ENCODE measurements at places on chromosomes 2 and 18. TPM values are rescaled to one million over a fixed set of nuclear protein-coding genes. Genes with fewer than 3 reads are reported as not detected.

DNA sequence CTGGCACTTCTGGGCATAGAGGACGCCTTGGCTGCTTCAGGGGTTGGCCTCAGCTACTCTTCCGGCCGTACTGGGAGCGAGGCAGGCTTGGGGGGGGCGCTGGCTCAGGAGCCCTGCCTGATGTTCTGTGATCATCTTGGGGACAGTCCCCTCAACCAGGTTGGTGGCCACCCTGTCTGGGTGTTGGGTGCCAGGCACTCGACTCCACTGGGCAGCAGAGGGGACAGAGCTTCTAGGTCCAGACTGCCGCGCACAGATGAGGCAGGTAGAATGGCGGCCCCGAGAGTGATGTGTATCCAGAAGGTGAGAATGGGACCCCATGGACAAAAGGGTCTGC lies 84.9 kb downstream of the ASB1 start:
- DNase-seq, result no peak

DNA sequence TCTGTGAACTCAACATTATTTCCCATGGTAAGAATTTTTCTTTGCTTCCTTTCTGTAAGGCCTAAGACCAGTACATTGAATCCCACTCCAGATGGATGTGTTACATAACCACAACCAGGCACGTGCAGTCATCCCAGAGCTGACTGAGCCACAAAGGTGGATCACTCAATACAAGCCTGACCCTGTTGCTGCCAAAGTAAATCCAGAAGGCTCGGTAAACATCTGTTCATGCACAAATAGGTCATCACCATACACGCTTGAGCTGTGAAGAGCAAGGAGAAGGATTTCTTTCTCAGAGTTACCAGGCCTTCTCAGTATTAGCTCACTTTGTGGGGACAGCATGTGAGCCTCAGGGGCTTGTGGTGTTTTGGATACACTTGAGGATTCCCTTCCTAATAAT lies 791.4 kb upstream of the FANCL start:
- DNase-seq, result no peak

GRCh38 chr2:85807756-85808155 lies 54.0 kb downstream of the ATOH8 start:
- DNase-seq, result no peak

Gene PRSS56
- total RNA-seq, result not detected

Gene ATF2
- total RNA-seq, result 55.8 TPM

GRCh38 chr2:85327160-85327821 lies 498 bp downstream of the TGOLN2 start:
- no peak for DNase-seq

DNA sequence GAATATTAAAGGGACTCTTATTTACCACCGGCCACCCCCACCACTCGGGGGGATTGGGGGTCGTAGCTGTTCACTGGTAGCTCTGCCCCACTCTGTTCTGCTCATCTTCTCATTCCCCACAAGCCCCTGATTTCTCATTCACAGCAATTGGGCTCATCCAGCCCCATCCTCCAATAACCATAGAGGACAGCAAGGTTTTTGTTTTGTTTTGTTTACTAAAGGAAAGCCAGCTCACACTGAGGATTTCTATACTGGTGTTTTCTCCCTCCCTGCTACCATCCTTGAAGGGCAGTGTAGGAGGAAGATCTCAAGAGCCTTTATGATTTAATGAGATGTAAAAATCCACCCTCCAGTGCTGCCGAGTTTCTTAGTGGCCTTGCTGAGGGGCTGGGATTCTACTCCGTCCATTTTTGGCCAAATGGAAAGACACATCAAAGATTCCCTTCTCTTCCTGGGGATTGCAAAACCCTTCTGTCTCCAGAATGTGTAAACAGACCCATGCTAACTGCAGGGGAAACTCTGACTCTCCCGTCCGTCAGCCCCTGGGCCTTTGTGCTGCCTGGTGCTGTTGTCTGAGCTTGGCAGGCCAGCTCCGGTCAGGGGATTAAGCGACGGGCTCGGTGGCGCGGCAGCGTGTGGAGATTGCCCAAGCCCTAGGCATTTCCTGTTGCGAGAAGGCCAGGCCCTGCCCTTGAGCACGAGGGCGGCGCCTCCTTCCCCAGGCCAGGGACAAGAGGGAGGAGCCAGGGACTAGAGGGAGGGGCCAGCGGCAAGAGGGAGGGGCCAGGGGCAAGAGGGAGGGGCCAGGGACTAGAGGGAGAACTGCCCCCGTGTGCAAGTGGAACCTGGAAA lies 165.0 kb downstream of the ANTXR1 start:
- peak; percentile 84 for DNase-seq

DNA sequence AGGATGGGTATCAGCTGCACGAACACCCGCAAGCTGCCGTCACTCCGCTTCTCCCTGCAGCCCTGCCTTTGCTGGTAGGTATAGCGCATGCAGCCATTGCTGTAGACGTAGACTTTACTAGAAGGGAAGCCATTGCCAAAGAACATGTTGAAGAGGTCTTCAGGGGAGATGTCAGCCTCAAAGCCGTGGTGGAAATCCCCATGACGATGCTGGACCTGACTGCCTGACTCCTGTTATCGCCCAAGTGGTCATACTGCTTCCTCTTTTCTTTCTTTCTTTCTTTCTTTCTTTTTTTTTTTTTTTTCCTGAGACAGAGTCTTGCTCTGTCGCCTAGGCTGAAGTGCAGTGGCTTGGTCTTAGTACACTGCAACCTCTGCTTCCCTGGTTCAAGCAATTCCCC lies 68.7 kb upstream of the SPRED2 start:
- no peak for DNase-seq

- peak; percentile 43 for DNase-seq
Observed at GRCh38 chr2:159946326-159946999, 116.0 kb downstream of the PLA2R1 start.

- peak; percentile 18 for DNase-seq
Observed at GRCh38 chr18:52570975-52571374, 231.0 kb downstream of the DCC start.

- no peak for DNase-seq
Observed at GRCh38 chr2:236747426-236747825, 177.8 kb downstream of the ACKR3 start.

GRCh38 chr2:171210864-171211431 lies 50.3 kb upstream of the TLK1 start:
- DNase-seq, result no peak

DNA sequence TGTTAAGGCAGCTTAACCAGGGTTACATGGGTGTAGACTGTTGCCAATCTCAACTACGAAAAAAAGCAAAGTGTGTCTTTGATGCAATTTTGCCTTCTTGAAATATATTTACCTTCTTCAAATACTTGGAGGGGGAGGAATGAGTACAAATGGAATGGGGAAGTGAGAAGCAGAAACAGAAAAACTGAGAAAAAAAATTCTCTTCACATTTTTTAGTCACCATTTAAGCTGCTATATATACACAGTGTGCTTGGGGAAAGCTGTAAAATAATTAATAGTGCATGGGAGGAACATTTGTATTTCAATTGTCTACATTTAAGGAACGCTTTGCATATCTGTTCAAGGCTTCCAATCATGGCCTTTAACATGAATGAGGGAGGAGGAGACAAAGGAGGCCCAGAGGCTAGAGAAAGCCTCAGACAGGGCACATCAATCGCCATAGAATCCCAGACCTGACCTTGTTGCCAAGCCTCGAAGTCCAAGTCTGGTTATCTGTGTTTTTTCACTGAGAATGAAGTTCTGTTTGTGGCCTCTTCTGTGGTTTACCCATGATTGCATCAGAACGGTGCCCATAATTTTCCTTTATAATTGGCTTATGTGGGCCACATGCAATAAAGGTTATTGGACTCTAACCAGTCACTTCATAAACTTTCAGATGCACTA lies 158.6 kb downstream of the PIK3C3 start:
- peak; percentile 44 for DNase-seq

Gene MROH2A
- not detected for total RNA-seq

DNA sequence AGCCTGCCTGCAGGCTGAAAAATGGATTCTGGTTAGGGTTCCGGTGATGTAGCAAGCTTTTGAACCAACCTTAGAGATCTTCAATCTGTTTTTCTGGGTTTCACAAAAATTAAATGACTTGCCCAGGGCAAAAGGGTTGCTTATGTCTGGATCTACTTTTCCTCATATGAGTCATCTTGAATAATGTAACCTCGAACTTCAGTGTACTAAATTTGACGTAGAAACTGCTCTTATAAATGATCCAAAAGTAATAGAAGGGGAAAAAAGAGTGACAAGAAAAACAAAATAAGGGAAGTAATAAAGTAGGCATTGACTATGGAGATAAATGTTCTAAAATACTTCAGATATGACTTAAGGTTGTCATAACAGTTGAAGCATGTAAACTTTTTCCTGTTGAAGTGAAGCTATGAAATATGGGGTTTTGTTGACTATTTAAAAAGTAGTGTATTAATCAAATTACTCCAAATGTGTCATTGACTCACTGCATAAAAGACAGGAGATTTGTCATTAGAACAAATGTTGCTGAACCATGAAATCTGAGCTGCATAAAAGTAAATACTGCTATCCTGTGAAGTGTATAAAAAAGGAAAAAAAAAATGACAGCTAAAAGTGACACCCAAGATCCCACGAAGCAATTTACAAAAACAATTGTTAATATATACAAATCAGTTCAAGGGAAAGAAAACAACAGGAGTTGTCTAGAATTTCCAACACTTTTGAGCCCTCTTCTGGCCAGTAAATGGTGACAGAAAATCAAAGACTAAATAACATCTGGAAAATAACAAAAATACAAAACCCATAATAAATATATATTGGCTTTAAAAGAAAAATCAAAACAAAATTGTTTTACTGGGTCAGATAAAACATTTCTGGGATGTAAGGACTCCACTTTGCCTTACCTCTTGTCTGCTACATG lies 103.6 kb upstream of the SERPINE2 start:
- DNase-seq, result peak; percentile 93

Gene ZNF521
- total RNA-seq, result 48.0 TPM

- DNase-seq, result peak; percentile 12
Observed at GRCh38 chr2:222410534-222410933, 13.8 kb upstream of the SGPP2 start.

Gene ALLC
- total RNA-seq, result not detected

Gene ATG4B
- total RNA-seq, result 83.2 TPM

Gene LIMS3
- 3.2 TPM for total RNA-seq

DNA sequence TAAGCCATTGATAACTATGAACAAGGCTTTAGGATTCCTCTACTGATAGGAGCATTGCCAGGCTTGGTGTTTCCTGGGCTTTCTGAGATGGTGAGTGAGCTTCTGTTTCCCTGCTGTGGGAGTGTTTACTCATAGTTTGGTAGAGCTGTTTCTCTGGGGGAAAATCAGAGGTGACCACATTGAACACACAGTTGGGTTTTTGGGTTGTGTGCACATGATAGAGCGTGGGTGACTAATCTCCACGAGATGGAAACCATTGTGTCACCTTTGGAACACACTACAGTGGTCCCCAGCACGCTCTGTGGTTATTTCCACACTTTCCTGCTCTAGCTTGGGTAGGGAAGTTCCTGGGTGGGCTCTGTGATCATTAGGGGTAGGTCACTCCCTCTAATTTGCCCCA lies 5.4 kb downstream of the IL1R1 start:
- peak; percentile 78 for DNase-seq

DNA sequence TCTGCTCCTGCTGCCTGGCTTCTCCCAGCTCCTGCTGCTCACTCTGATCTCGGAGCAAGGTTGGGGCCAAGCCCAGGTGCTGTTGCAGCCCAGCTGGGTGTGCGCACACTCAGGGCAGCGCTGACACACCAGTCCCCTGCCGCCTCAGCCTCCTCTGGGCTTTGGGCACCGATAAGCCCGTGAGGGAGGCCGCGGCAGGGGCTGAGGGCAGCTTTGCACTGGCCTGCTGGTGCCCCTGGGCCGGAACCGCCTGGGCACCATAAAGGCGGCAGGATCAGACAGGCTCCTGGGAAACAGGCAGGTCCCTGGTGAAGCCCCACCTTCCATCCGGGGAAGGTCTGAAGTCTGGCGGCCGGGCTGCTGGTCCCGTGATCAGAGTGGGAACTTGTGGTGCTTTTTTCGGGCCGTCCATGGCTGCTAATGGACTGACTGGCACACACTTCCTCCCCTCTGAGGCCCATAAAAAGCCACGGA lies 14.1 kb upstream of the EML6 start:
- no peak for DNase-seq

DNA sequence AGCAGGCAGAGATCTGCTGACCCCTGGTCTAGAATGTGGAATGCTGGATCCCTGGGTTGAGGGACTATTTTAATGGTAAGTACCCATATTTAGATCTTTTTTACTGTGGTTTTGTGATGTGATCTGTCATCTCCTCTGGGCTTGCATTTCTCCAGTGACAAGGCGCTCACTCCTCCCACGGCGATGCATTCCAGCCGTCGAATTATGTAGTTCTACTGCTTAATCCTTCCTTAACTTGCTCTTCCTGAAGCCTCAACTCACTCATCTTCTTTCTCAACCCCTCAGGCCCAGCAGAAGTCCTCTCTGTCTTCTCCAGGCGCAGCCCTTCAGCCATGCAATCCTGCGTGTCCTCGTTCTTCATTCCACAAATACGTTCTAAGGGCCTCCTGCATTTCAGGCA lies 51.2 kb downstream of the HPCAL1 start:
- DNase-seq, result no peak

Gene DES
- total RNA-seq, result 5.2 TPM

GRCh38 chr2:38627391-38627790 lies 24.7 kb upstream of the HNRNPLL start:
- no peak for DNase-seq

GRCh38 chr2:112092286-112093041 lies 37.4 kb downstream of the TMEM87B start:
- peak; percentile 85 for DNase-seq

DNA sequence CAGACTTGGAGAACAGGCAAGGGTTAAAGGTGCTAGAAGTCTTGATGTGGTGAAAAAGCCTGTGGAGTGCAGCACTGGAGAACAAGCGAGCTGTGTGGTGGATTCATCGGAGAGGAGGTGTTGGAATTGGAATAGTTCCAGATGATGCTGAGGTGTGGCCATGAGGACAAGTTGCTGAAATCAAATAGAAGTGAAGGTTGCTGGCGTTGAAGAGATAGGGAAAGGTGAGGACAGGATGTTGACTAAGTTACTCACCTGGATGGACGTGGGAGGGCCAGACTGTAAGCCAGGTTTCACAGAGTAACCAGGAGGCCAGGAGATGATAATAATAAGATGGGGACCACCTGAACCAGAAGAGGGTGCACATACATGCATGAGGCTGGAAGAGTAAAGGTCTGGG lies 173.4 kb downstream of the DIS3L2 start:
- DNase-seq, result no peak

Gene DUSP19
- total RNA-seq, result 3.1 TPM

- no peak for DNase-seq
Observed at GRCh38 chr2:129758784-129759471, 220.5 kb upstream of the RAB6C start.

Gene HAAO
- total RNA-seq, result 1.3 TPM

DNA sequence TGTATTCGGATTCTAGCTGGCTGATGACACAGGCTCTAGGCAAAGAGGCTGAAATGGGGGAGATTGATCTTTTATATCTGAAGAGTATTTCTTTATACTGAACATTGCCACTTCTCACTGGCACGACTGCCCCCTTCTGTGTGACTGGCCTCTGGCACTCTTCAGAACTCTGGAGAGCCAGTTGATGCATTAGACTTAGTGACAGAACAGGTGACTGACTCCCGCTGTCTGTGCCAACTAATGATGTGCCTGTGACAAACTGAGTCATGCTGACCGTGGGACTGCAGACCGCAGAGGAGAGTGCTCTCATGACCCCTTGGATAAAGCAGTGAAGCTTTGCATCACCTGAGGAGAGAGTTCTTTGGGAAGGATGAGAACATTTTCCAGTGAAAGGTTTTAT lies 14.4 kb downstream of the MGAT5 start:
- peak; percentile 38 for DNase-seq

All from astrocyte (in vitro differentiated cells and primary cell).